CD4-positive, alpha-beta T cell treated with Interleukin-15 for 1 hour (primary cell): ENCODE measurements at places on chromosomes 11 and 22.
A peak's percentile ranks its signal among the peaks of the same experiment; 100 is the strongest.

- DNase-seq = no peak
Observed at GRCh38 chr11:11580841-11581411, 40.9 kb downstream of the GALNT18 start.

DNA sequence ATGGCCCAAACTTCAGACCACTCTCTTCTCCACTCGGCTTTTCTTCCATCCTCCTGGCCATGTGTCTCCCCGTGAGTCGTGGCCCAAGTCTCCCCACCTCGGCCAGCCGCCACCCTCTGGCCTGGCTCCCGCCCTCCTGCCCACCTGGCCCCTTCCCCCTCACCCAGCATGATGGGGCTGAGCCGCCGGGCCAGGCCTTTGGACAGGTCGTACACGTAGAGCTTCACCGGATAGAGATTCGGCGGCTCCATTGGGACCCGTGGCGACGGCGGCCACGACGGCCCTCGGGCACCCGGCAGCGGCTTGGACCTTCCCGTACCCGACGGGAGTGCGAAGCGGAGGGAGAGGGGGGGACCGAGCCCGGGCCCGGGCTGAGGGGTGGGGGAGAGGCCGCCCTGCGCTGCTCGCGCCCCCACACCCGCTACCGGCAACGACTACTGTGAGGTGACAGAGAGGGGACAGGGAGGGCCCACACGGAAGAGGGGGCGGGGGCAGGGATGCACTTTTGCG, at the start of gene DESI1:
TSS of gene DESI1 (minus strand) at position 455 of the 510 bp plus-strand sequence. CDS start at position 251, 204 bp downstream.
- DNase-seq = no peak

- DNase-seq = no peak
Observed at GRCh38 chr11:35413598-35413997, 5.8 kb downstream of the SLC1A2 start.

DNA sequence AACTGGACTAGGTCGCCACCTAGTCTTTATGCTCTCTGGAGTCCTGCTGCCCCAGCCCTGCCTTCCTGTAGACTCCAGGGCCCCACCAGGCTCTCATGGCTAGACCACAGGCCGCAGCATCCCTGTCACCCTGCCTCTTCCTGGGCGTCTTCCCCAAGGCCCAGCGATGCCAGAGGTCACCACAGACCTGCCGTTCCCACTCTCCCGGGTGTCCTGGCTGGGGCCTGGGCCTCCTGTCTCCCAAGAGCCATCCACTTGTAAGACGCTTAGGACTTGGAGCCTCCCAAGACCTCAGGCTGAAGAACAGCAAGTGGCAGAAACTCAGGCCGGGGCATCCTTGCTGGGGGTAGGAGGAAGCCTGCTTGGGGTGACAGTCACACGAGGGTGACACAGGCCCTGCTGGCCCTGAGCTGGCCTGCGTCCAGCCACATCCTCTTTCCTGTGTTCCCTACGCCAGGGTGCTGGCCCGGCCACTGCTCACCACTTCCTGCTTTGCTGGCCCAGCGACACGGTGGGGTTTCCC, 2.0 kb upstream of the TCIRG1 start:
- peak; percentile 80 for DNase-seq

GRCh38 chr11:66322732-66323427, 6.0 kb upstream of the CD248 start:
- DNase-seq = no peak

DNA sequence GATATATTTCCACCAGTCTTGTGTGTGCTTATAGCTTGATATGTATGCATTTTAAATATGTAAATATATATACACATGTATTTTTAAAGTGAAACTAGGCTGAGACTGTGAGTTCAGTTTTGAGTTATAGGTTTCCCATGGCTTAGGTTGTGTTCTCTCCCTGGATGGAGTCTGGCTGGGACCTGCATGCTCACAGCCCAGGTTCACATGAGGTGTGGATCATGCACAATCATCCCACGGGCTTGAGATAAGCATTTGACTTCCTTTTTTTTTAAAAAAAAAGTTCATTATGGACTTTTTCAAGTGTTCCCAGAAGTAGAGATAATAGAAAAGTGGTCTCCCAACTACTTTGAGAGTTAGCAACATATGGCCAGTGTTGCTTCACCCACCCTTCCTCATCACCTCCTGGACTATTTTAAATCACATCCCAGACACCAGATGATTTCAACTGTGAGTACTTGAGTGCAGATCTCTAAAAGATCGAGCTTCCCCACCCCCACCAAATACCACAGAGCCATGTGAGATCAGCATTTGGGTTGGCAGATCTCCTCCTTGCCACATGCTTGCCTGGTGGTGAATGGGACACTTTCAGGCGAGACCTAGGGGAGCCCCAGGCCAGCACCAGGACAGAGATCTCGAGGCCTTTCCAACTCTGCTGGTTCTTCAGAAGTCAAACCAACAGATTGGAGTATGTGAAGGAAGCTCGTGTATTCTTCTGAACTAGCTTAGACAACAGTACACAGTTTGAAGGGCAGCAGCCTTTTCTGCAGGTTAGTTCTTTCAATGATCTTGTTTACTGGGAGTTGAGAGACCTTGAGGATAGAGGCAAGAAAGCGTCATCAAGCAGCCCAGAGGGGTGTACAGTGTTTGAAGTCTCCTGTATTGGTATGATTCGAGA, 15.9 kb downstream of the MED15 start:
- no peak for DNase-seq

DNA sequence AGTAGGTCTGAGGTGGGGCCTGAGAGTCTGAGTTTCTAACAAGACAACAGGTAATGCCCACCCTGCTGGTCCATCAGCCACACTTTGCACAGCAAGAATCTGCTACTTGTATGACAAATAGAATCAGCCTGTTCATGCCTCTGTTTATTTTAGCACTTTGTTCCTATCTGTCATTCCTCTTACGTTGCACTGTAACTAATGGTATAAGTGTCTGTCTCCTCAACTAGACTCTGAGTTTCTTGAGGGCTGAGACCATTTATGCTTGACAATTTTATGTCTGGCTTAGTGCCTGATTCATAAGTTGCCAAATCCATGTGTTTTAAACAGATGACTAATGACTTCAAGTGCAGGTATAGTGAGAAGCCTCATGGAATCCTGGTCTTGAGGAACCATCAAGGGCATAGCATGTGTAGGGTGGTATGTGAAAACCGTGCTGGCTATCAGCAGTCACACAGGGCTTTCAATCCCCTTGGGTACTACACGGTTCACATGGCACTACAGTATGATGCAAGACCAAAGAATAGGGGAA, 209.7 kb downstream of the C11orf91 start:
- no peak for DNase-seq

GRCh38 chr11:100793525-100793924, 106.4 kb downstream of the ARHGAP42 start:
- DNase-seq = no peak

- DNase-seq = no peak
Observed at GRCh38 chr22:40635940-40636379, 559 bp downstream of the MRTFA start.

GRCh38 chr22:47393191-47393590, 630.7 kb downstream of the TBC1D22A start:
- no peak for DNase-seq

DNA sequence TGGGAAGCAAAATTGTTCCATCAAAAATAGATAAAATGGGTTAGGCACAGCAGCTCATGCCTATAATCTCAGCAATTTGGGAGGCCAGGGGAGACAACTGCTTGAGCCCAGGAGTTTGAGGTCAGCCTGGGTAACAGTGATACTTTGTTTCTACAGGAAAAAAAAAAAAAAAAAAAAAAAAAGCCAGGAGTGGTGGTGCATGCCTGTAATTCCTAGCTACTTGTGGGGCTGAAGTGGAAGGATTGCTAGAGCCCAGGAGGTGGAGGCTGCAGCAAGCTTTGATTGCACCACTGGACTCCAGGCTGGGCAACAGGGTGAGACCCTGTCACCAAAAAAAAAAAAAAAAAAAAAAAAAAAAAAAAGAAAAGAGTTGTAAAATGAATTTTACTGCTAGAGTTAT, 49.6 kb downstream of the KIF18A start:
- DNase-seq = no peak
